ENCODE measurements at places on chromosomes 7 and 10.

GRCh38 chr10:6532321-6532720 lies 47.8 kb downstream of the PRKCQ start:
- DNase-seq: no peak

DNA sequence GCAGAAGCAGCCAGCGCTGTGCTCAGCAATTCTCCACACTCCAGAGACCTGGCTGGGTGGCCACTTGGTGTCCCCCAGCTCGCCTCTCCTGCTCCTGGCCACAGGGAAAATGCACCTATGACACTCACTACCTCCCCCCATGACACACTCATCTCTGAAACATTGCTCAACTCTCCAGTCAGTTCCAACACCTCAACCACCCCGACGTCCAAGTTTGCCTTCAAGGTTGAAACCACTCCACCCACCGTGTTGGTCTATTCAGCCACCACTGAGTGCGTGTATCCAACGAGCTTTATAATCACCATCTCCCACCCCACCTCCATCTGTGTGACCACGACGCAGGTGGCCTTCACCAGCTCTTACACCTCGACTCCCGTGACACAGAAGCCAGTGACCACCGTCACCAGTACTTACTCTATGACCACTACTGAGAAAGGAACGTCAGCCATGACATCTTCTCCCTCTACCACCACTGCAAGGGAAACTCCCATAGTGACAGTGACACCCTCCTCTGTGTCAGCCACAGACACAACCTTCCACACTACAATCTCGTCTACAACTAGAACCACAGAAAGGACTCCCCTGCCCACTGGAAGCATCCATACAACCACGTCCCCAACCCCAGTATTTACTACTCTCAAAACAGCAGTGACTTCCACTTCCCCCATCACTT lies 2.7 kb downstream of the MUC3A start:
- no peak for DNase-seq

DNA sequence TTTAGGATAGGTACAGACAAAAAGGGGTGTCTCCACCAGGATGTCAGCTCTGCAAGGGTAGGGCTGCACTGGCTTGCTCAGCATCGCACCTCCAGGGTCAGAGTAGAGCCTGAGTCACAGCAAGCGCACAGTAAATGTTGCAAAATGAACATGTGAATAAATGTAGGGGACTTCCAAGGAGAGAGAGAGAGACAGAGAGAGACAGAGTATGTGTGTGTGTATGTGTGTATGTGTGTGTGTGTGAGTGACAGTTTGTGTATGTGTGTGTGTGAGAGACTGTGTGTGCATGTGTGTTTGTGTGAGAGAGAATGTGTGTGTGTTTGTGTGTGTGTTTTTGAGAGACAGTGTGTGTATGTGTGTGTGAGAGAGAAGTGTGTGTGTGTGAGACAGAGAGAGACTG lies 163.3 kb downstream of the RPS24 start:
- DNase-seq: no peak

DNA sequence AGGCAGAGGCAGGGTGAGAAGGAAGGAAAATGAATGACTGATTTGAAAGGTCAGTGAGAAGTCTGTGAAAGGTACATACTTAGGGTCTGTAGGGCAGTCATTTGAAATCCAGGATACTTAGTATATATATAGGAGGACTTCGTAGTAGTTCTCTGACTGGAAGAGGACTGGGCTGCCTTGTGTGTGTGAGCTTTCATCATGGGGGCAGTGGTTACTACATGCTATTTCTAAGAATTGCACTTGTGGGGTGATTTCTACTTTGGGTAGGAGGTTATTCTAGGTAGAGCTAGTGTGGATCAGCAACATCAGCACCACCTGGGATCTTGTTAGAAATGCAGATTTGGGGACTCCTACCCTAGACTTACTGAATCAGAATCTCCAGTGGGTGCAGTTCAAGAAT lies 104.1 kb downstream of the AUTS2 start:
- DNase-seq: no peak

GRCh38 chr10:117320050-117320665 lies 55.1 kb downstream of the PDZD8 start:
- DNase-seq: peak; percentile 46

GRCh38 chr7:80524693-80525092 lies 12.8 kb upstream of the GNAT3 start:
- DNase-seq: no peak

Data from pons (tissue), 1 donor.